Activated CD4-positive, alpha-beta T cell treated with anti-CD3 and anti-CD28 coated beads, Interleukin-2, Interleukin-4, amounts not matched to agents 100 ng/mL and 50 ng/mL, durations not matched to agents 16 hours and 8 hours (primary cell): ENCODE measurements at places on chromosomes 13 and 19.
A peak's percentile ranks its signal among the peaks of the same experiment; 100 is the strongest.

GRCh38 chr13:113413178-113413897 is 40.0 kb downstream of the ADPRHL1 start:
- DNase-seq, result no peak

- no peak for DNase-seq
These were observed 17.1 kb downstream of the CARM1 start for GRCh38 chr19:10888421-10888866.

DNA sequence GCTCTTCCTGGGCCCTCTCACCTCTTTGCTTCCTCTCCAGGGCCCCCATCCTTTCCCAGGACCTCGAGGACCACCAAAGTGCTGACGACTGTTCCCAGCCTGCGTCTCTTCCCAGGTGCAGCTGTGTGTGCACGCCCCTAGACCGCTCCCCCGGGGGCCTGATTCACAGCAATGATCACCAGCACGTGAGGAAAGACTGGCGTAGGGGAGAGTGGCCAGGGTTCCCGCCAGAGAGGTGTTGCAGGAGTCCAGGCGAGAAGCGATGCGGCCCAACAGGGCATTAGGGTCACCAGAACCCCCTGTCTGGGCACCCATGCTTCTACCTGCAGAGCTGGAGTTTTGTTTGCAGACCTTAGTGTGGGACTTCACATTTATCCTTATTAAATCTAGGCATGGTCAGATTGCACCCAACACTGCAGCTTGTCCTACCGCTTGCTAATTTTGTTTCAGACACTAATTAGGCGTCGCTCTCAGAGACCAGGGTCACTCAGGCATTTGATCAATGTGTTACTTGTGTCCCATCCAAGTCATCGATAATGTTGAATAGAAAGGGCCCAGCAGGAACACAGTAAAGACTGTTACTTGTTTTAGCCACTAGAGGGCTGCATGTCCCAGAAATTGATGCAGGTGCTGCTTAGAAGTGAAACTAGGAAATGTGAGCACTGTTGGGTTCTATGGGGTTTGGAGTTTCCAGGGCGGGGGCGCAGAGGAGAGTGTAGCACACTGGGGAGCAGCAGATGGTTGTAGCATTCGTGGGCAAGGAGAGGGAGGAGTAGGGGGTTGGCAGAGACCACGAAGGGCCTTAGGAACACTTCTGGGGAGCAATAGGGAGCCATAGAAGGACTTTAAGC is 53.2 kb downstream of the CDADC1 start:
- DNase-seq, result peak; percentile 85

DNA sequence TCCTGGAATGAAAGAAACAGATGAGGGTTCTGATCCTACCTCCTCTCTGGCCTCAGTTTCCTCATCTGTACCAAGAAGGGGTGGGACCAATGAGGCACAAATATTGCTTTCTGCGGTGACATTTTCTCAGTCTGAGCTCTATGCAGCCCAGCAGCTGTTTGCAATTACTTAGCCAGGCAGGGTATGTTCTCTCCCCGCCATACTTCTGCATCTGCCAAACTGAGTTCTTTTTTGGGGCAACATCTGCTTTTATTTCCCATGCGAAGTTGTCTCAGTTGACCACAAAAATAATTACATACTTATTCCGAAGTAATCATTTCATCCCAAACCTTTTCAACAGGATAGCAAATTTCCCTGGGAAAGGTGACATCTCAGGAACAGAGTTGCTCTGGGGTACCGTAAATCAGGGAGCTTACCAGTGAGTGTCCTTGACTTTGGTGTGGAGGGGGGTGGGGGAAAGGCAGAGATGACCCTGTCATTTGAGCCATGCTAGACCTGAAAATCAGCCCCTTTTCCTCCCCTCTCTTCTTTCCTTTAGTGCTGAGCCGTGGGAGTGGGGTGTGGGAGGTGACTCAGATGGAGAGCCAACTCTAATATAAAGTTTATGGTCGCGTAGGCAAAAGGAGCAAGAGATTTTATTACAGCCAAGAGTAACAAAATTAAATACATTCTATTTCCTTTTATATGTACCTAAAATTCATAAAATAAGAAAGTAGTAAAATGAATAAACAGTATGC is 165.7 kb upstream of the KL start:
- DNase-seq, result no peak

GRCh38 chr13:24511019-24511815 is 1.4 kb downstream of the PARP4 start:
- peak; percentile 72 for DNase-seq

GRCh38 chr19:30161021-30161655 is 211.0 kb upstream of the ZNF536 start:
- no peak for DNase-seq

- DNase-seq, result no peak
These were observed 1094.3 kb downstream of the EFNB2 start for GRCh38 chr13:105441051-105441750.

DNA sequence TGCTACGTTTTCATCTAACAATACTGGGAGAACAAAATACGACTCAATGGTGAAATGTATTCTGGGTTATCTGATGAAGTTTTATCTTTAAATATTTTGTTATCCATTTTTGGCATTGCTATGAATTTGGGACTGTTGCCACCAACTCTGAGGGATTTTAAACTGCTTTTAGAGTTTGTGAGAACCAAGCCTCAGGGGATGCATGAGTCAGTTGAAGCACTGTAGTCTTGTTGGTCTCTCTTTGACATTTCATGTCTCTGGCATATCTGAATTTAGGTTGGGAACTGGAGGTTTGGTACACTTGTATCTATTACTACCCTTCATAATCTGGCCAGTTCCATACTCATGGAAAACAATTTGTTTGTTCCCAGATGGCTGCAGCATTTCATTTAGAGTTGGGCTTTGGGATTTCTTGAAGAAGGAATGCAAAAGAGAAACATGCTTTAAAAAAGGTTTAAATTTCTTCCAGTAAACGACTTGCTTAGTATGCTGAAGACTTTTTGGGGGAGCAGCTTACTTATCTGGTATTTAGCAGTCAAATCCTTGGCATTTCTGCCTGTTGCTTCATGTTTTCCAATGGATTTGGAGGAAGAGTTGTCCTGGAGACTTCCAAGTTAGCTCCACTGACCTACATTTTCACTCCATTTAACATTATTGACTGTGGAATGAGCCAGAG is 28.9 kb downstream of the ARHGEF7 start:
- no peak for DNase-seq
